ENCODE measurements at places on chromosomes 3 and 15.
A peak's percentile ranks its signal among the peaks of the same experiment; 100 is the strongest.

DNA sequence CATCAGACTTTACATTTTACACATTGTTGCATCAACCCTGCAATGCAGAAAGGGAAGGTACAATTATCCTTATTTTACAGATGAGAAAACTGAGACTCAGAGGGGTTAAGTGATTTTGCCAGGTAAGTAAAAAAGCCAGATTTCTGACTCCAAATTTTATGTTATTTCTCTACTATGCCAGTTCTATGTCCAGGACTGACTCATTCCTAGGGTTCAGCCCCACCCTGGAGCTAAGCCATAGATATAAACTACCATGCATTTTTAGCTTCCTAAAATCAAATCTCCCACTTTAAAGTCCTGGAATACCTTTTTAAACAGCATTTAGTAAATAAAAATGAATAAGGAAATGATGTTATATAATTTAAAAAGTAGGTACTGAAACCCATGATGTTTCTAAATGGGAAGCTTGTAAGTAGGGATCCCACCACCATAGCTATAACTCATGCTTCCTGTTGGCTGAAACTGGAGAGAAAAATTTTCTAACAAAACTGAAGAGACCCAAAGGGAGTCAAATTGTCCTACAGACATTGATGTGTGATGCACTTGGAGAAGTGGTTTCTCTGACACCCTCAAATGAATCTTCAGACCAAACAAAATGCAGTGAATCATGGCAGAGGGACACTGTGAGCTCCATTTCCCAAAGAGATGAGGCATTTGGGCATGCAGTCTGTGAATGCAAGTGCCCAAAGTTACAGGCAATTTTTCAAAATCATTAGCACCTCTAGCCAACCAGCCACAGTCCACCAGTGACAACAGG, 301.7 kb upstream of the UMPS start:
- DNase-seq: no peak

DNA sequence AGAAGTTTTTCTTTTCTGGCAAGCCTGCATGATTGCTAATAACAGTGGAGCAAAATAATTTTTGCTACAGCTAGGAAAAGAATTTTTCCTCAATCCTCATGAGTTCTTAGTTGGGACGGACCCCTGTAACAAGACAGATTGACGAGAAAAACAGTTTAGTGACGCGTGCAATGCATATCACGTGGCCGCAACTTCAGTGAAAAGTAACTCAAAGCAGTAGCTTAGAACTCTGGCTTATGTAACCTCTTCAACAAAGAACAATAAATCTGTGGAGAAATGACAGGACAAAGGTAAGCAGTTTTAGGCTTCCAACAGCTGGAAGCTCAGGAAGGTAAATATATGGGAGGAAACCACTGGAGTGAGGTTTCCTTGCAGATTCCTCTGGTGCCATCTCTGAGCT, 19.7 kb downstream of the FAM107A start:
- DNase-seq: no peak

- no peak for DNase-seq
These were observed 251.5 kb downstream of the FAM43A start for GRCh38 chr3:194937144-194937543.

DNA sequence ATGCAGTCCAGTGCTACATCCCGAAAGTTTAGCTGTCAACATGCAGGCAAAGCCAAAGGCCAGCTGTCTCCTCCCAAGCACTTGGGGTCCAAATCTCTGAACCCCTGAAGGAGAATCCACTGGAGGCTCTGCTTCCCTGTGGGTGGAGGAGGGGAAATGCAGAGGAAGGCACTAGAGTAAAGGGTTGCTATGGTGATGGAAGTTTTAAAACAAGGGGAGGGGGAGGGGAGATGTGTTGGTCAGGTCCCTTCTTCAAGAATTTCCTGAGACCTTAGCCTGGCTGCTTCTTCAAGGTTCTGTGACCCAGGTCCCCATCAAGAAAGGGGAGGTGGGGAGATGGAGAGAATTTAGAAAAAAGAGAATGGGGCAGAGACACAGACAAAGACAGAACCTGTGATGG, 2.3 kb downstream of the CAMKV start:
- no peak for DNase-seq

DNA sequence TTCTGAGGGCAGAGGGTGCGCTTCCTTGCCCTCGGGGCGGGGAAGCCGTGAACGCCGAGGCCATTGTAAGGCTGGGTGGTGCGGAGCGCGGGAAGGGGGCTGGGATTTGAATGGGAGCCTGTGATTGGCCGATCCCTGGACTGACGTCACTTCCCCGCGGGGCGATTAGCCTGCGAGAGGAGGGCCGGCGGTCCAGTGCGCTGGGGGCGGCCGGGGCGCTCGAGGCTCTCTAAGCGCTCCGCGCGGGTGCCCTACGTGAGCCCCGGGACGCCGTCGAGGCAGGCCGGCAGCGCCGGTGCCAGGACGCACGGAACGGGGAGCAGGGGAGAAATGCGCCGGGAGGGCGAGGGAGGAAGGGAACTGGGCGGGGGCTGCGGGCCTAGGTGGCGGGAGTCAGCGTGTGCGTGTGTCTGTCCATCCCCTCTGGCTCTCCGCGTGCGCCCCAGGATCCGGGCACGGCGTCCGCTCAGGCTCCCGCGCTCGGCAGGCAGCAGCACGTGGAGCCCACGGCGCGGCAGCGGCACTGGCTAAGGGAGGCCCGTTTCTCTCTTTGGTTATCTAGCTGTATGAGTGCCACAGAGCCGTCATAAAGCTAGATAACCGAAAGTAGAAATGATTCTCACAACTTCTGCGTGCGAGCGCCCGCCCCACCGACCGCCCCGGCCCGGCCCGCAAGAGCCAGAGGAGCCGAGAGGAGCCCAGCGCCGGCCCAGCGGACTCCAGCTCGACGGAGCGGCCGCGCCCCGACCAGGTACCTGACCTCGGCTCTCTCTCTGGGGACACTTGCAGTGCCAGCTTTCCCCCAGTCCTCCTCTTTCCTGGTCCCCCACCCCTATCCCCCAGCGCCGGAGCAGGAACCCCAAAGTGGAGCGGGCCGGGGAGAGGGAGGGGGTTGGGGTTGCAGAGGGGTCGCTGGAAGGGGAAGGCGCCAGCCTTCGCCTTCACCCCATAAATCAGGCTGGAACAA, 33.1 kb upstream of the POLG start:
- DNase-seq: no peak

GRCh38 chr3:11641316-11641682, 2.4 kb downstream of the VGLL4 start:
- no peak for DNase-seq

DNA sequence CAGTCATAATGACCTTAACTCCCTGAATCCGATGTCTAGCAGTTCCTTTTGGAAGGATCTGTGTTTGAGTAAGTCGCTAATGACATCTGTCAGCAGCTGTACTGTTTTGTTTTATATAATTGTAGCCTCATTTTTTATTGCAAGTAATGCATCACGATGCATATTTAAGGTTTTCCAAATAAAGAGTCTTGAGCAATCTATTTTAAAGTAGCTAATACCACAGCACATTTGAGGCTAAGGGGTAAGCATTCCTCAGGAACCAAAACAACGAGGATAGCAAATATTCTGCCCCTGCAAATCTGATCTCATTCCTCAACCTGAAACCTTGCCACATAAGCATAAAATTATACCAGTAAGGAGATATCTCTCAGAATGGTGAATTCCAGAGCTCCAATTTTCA, 98.7 kb downstream of the TBC1D5 start:
- no peak for DNase-seq

DNA sequence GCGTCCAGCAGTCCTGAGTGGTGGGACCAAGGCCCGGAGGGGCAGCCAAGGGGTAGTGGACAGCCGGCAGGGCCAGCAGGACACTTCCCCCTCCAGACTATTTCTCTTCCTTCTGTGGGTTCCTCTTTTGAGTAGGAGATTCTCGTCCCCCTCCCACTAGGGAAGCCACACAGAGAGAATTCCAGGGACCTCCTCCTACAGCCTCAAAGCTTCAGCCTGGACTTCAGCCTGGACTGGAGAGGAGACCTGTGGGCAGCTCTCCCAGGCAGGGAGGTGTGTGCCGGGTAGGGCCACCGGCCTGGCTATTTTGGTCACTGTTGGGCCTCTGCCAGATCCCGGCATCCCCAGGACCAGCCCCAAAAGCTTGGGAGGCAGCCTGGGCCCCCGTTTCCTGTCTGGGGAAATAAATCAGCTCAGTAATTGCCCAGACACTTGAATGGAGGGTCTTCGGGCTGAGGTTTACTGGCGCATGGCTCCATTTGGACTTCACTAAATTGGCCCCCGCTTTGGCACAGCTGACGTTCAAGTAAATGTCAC, 1.3 kb downstream of the SLC6A6 start:
- DNase-seq: peak; percentile 12

DNA sequence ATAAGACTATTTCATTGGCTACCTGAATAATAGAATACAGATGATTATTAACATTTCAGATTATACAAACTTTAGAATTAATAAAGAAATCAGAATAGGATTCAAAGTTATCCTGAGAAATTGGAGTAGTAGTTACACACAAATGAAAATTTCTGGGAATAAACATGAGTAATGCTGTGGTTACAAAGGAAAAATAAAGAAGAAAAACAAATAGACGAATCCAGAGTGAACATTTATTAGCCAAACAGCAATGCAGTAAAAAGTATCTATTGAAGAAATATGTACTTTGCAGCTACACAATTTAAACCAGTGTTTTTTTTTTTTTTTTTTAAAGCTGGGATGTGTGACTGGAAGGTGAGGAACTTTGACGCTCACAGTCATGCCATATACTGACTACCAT, 1159.2 kb downstream of the TUSC7 start:
- no peak for DNase-seq

DNA sequence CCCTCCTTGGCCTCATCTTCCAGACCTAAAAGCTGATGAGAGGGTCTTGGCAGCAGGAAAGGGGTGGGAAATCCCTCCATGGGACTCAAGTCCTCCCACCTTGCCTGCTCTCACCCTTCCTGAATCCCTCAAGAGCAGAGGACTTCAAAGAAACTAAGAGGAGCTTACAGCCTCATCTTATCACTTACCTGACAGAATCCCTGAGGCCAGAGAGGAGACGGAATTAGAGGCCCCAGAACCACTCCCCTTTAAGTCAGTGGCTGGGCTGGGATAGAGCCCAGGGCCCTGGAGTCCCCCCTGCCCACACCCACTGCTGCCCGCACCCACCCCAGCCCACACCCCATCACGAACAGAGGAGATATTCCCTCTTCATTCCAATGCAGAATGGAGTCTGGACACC, 15.2 kb downstream of the LOXL1 start:
- DNase-seq: no peak

DNA sequence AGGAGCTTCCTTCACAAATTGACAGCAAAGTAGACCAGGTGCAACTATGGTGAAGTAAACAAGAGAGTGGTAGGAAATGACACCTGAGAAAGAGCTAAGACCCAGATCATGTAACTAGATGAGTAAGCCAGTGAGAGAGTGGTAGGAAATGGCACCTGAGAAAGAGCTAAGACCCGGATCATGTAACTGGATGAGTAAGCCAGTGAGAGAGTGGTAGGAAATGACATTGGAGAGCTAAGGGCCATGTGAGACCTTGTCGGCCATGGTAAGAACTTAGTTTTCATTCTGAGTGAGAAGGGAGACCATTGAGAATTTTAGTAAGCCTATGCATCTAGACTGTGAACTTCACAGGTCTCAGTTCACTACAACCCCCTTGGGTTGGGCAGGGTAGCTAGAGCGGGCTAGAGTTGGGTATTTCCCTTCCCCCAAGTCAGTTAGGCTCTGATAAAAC, 5.4 kb upstream of the SENP7 start:
- peak; percentile 56 for DNase-seq

DNA sequence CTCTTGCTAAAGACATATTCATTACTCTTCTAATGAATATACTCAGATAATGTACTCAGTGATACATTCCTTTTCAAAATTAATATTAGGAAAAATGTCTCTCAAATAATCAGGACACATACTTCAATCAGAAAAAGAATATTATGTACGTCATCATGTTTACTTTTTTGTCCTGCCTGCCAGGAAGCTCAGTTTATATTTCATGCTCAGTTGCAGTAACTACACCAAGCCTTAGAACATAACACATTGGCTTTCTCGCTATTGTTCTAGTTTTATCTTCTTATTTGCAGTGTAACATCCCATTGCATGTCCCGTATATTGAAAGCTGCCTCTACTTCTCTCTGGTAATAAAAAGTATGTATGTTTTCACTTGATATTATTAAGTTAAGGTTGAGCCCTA, 181.5 kb upstream of the LPP start:
- no peak for DNase-seq
